Stromal cell of bone marrow (primary cell): ENCODE measurements at places on chromosomes 6 and 20.

DNA sequence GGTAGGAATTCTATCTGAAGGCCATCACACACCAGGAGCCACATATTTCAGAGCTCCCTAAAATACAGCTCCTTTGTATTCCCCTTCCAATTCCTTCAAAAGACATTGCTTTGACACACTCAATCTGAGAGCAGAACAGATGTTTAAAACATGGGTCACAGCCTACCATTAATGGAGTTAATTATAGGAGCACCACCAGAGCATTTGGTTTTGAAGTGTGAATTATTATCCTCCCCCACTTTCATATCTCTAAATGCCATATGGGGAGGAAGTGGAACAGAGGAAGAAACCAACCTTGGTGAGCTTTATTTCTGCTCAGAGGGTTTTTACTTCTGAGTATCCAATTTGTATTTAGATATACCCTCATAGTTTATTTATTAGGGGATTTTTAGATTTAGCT, 50.7 kb upstream of the TNFRSF21 start:
- DNase-seq, result no peak

DNA sequence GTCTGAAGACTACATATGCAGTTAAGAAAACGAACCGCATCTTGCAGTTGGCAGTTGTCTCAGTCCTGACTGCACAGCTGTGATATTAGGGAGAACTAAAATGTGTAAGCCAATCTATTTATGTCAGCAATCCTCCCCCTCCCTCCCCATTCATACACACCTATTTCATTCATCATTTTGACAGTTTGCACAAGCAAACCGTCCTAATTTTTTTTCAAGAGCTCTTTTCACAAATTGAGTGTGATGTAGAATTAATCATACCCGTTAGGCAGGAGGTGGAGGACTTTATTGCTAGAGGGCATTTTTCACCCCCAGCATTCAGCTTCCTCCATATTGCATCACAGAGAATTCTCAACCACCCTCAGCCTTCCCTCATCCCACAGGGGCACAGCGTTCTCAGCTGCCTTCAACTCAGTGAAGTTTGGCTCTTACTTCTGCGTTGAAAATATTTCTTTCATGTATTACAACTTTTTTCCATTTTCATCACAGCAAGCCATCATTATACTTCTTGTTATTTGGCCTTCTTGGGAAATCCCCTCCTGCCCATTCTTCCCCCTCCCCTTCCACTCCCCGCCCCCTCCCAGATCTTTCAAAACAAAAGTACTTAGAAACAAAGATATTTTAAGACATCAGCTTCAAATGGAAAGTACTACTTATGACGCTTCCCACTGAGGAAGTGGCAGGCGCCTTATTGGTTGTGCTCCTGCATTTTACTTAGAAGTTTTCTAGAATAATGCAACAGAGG, 37.5 kb downstream of the NOX3 start:
- peak; percentile 80 for DNase-seq

DNA sequence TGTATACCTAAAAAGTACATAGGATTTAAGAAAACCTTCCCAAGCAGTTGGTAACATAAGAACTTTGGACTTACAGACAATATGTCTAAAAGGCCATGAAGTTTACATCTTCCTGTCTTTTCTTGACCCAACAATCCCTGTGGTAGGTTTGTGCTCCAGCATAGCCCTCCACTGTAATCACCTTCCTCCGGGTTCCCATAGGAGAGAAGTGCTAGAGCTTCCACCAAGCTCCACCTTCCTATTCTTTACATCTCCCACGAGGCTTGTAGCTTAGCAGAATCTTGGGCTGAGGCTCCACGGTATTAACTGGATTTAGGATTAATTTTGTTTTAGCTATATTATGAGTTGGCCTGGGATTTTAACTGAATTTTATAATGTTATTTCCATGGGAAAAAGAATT, 23.3 kb downstream of the ADGRG6 start:
- no peak for DNase-seq

DNA sequence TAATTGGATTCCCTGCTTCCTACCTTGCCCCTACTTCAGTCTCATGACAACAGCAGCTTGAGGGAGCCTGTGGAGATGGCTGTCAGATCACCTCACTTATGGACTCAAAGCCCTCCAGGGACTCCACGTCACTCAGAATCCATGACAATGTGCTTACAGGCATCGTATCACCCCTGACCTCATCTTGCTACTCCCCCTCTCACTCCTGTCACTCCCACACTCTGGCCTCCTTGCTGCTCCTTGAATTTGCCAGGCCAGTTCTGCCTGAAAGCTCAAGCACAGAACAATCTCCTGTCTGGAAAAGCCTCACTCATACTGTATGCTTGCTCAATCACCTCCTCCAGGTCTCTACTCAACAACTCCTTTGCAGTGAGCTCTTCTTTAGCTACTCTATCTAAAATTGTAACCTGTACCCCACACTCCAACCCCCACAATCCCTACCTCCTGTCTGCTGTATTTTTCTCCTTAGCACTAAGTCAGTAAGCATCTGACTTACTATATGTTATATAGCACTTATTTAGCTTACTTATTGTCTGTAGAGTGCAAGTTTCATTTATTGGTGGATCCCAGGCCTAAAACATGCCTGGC, 10.7 kb upstream of the GSTA4 start:
- DNase-seq, result no peak

GRCh38 chr6:138815797-138816528, 20.1 kb downstream of the ECT2L start:
- DNase-seq, result peak; percentile 48

DNA sequence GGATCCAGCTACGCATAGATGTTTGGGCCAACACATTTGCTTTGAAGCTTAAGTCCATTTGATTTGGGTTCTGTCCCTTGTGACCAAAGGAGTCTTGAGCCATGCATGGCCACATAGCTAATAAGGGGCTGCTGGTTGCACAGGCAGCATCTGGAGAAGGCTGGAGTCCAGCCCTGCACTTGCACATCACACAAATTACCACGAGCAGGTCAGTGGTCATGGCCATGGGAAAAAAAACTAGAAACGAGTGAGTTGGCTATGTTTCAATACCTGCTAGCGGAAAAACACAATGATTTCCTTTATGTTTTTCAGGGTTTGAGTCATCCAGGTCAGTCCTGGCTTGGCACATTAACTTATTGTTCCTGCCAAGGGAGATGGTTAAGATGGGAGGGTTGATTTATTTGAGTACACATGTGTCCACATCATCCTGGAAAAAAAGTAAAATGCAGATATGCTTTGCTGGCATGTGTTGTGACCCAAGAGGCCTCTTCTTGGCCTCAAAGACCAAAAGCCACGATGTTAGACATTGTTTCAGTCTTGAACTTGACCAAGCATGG, 5.6 kb upstream of the STX16 start:
- DNase-seq, result no peak

GRCh38 chr6:119894811-119895210, 545.2 kb upstream of the MAN1A1 start:
- DNase-seq, result no peak

DNA sequence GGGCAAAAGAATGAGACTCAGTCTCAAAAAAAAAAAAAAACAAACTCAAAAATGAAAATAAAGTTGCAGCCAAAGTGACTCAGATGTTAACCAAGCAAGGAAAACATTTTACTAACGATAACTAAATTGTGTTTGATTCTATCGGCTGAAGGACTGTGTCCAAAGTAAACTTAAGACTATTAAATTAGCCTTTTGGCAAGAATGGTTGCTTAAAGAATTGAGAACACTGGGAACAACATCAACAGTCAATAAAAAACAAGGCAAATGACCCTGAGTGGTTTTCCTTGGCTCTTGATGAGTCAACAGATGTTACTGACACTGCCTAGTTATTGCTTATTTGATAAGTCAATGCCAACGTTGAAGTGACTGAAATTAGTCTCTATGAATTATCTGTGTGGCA, 36.7 kb downstream of the POU3F2 start:
- DNase-seq, result peak; percentile 33

DNA sequence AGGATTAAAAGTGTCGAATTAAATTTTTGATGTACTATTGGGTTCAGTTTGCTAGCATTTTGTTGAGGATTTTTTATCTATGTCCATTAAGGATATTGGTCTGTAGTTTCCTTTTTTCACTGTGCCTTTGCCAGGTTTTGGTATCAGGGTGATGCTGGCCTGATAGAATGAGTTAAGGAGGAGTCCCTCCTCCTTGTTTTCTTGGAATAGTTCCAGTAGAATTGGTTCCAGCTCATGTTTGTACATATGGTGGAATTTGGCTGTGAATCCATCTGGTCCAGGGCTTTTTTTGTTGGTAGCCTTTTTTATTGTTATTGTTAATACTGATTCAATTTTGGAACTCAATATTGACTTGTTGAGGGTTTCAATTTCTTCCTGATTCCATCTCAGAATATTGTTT, 141.8 kb downstream of the SIM1 start:
- DNase-seq, result no peak
